Kidney (tissue), 22 donors: ENCODE measurements at places on chromosomes 11 and 22. TPM values are rescaled to one million over a fixed set of nuclear protein-coding genes. Genes with fewer than 3 reads are reported as not detected.

The CNTN5 gene
- polyA plus RNA-seq: 0.11 TPM

The ZBTB16 gene
- polyA plus RNA-seq: 2.5 TPM

The HDHD5 gene
- 39.8 TPM for polyA plus RNA-seq

The OTOG gene
- polyA plus RNA-seq: not detected

The TRIM29 gene
- polyA plus RNA-seq: 0.65 TPM

The TMEM45B gene
- 37.5 TPM for polyA plus RNA-seq

The JAM3 gene
- polyA plus RNA-seq: 13.3 TPM

The EFCAB6 gene
- polyA plus RNA-seq: 1.5 TPM

The OR52A1 gene
- polyA plus RNA-seq: not detected

The UPK3A gene
- polyA plus RNA-seq: not detected

The RHOD gene
- polyA plus RNA-seq: 50.2 TPM

The GRK3 gene
- polyA plus RNA-seq: 1.6 TPM

The POU2AF2 gene
- not detected for polyA plus RNA-seq

The OR52H1 gene
- polyA plus RNA-seq: not detected

The POU2AF3 gene
- polyA plus RNA-seq: 4.9 TPM

The CYP2D6 gene
- 0.39 TPM for polyA plus RNA-seq

The PHOX2A gene
- not detected for polyA plus RNA-seq

The NFAM1 gene
- 0.60 TPM for polyA plus RNA-seq

The KDELR3 gene
- polyA plus RNA-seq: 11.4 TPM

The ANO1 gene
- 2.0 TPM for polyA plus RNA-seq

The GAL3ST3 gene
- 7.6 TPM for polyA plus RNA-seq

The B4GALNT4 gene
- 0.82 TPM for polyA plus RNA-seq

The ART5 gene
- 2.8 TPM for polyA plus RNA-seq

The OR56A1 gene
- polyA plus RNA-seq: not detected

The ZNRF3 gene
- polyA plus RNA-seq: 6.8 TPM

The TSPAN32 gene
- 0.75 TPM for polyA plus RNA-seq

The LUZP2 gene
- polyA plus RNA-seq: not detected

The CRYBB2 gene
- 0.67 TPM for polyA plus RNA-seq

The ZNF214 gene
- polyA plus RNA-seq: 3.2 TPM

The GCAT gene
- polyA plus RNA-seq: 35.9 TPM

The TMPRSS6 gene
- polyA plus RNA-seq: not detected

The DDIAS gene
- 0.19 TPM for polyA plus RNA-seq

The MS4A6A gene
- 16.7 TPM for polyA plus RNA-seq

The OR56A3 gene
- polyA plus RNA-seq: not detected

The SUN2 gene
- polyA plus RNA-seq: 41.7 TPM

The FGF3 gene
- polyA plus RNA-seq: not detected

The MAJIN gene
- polyA plus RNA-seq: 0.80 TPM

The FANCF gene
- 6.1 TPM for polyA plus RNA-seq
